ENCODE measurements at places on chromosomes 16 and 17.

GRCh38 chr16:10995565-10995964, 51.2 kb downstream of the CLEC16A start:
- DNase-seq: no peak

DNA sequence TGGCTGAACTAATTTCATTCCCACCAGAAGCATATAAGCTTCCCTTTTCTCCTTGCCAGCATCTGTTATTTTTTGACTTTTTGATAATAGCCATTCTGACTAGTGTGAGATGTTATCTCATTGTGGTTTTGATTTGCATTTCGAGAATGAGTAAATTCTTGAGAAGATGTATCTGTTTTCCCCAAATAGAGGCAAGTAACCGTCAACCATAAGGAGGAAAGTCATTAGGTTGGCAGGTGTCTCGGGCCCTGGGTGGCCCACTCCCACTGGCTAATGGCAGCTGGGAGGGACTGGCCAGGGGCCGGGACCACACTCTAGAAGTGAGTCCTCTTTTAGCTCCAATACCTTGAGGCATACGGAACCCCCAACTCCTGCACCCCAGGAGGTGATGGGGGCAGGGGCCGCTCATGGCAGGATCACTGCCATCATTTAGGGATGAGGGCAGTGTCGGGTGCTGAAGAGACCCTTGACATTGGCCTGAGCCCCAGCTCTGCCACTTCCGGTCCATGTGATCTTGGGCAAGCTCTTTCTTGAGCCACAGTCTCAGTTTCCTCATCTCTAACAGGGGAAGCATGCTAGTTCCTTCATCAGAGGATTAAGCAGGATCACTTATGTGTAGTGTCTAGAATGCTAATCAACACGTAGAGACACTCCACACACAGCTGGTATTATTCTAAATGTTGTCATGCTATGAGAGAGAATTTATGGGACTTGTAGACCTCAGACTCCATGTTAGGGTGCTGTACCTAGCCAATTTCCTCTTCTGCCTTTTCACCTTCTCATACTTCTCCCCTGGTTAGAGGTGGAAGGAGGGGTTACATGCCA, 44.3 kb downstream of the RGS9 start:
- no peak for DNase-seq

DNA sequence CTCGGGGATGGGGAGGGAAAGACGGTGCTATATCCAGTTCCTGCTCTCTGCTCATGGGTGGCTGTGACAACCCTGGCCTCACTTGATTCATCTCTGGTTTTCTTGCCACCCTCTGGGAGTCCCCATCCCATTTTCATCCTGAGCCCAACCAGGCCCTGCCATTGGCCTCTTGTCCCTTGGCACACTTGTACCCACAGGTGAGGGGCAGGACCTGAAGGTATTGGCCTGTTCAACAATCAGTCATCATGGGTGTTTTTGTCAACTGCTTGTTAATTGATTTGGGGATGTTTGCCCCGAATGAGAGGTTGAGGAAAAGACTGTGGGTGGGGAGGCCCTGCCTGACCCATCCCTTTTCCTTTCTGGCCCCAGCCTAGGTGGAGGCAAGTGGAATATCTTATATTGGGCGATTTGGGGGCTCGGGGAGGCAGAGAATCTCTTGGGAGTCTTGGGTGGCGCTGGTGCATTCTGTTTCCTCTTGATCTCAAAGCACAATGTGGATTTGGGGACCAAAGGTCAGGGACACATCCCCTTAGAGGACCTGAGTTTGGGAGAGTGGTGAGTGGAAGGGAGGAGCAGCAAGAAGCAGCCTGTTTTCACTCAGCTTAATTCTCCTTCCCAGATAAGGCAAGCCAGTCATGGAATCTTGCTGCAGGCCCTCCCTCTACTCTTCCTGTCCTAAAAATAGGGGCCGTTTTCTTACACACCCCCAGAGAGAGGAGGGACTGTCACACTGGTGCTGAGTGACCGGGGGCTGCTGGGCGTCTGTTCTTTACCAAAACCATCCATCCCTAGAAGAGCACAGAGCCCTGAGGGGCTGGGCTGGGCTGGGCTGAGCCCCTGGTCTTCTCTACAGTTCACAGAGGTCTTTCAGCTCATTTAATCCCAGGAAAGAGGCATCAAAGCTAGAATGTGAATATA, 4.8 kb upstream of the LASP1NB start:
- no peak for DNase-seq

GRCh38 chr16:79920685-79921084, 320.1 kb upstream of the MAF start:
- DNase-seq: no peak

GRCh38 chr17:28572259-28573039, 1.1 kb upstream of the PIGS start:
- DNase-seq: no peak

GRCh38 chr16:959232-960040, 11.3 kb downstream of the LMF1 start:
- no peak for DNase-seq

- no peak for DNase-seq
Measured at GRCh38 chr16:75235721-75236193, 15.7 kb downstream of the BCAR1 start.

- no peak for DNase-seq
Measured at GRCh38 chr16:81818568-81818896, 39.4 kb downstream of the PLCG2 start.

GRCh38 chr17:74089869-74090464, 113.5 kb upstream of the RPL38 start:
- peak; percentile 73 for DNase-seq

GRCh38 chr16:80250381-80250780, 290.4 kb upstream of the DYNLRB2 start:
- no peak for DNase-seq

GRCh38 chr16:81553080-81553813, 108.6 kb downstream of the CMIP start:
- DNase-seq: no peak

DNA sequence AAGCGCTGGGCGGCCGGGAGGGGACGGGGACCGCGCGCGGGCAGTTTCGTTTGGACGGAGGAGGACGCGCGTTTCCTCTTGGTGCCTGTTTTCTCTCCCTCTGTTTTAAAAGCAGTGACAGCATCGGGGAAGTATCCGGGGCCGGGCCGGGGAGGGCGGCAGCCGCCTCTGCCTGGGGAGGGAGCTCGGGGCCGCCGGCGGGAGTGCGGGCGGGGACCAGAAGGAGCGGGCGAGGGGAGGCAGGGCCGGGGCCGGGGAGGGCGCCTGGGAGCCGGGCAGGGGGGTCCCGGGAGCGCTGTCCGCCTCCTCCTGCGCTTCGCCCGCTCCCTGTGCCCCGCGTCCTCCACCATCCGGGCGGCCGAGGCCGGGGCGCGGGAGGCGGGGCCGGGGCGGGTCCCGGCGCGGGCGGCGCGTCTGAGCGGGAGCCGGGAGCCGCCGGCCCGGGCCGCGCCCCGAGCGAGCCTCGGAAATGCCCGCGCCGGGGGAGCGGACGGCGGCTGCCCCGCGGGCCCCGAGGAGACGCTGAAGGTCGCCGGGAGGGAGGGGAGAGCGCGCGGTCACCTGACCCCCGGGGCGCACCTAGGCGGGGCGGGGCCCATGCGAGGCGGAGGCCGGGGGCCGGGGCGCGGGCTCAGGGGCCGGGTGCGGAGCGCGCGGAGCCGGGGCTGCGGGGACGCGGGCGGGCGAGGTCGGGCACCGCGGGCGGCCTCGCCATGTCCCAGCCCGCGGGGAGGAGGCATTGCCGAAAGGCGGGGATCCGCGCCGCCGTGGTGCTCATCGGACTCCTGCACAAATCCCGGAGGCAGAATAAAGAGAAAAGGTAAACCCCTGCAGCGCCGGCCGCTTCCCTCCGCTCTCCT, 57.3 kb downstream of the RAP1GAP2 start:
- DNase-seq: peak; percentile 62

DNA sequence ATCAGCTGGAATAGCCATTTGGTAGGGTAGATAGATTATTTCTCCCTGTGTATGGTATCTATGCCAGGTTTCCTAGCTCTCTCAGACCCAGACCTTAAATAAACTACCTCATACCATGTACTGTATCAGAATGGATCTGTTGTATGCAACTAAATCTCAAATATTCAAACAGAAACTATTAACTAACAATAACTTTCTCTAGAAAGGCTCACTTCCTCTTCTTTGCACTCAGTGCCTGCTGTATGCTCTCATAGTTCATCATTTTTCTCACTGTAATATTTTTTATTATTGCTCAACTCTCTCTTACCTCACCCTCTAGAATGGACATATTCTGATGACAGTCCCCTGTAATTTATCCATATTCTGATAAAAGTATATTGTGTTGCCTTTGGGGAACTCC, 182.4 kb downstream of the TOX3 start:
- DNase-seq: no peak

DNA sequence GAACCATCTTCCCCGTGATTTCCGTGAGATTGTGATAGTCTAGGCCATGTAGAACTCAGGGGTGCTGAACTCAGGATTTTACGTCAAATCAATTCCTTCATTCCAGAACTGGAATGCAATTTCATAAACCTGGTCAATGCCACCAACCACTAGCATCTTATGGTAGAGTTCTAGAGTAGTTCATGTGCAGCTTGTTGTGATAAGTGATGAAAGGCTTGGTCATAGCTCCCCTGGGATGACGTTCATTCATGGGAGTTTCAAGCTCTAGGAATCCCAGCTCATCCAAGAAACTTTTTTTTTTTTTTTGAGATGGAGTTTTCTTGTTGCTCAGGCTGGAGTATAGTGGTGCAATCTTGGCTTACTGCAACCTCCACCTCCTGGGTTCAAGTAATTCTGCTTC, 3.7 kb upstream of the DPEP2 start:
- no peak for DNase-seq

DNA sequence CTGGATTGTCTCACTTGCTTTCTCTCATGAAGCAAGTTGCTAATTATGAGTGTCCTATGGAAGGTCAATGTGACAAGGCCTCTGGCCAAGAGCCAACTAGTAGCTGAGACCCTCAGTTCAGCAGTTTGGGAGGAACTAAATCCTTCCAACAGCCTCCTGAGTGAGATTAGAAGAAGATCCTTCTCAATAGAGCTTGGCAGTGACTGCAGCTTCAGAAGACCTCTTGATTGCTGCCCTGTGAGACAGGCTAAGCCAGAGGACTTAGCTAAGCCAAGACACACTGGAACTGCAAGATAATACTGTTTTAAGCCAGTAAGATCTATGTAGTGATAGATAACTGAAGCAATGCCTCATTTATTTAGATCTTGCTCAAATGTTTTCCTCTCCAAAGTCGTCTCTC, 34.3 kb downstream of the PCTP start:
- DNase-seq: no peak

GRCh38 chr17:62751060-62751691, 56.9 kb downstream of the MARCHF10 start:
- DNase-seq: no peak

DNA sequence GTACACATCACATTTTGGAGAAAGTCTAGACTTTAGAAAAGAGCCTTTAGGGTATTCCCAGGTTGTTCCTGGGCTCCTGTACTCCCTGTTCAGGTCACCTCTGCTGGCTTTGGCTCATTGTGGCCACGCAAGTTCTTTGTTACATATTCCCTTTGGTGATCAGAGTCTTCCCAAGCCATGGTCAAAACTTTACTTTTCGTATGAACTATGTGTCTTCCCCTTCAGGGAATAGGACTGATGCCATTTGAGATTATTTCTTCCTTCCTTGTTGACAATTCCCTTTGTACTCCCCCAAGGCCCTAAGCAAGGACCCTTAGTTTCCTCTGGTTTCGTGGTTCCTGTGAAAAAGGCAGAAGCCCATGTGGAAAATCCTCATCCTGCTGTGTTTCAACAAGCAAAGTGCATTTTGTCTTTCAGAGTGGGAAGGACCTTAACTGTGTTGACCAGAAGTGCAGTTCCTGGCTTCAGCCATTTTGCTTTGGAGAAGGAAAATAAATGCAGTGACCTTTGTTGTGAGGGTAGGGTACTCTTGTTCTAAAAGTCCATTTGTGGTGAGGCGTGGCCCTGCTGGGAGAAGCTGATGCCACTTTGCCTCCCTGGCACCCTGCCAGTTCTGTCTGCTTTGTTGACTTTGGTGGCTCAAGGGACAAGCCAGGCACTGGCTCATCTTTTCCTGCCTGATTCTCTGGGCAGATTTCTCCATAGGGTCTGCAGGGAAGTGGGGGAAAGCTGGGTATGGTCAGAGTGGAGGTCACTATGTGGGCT, 55.1 kb downstream of the ZNRF1 start:
- no peak for DNase-seq

DNA sequence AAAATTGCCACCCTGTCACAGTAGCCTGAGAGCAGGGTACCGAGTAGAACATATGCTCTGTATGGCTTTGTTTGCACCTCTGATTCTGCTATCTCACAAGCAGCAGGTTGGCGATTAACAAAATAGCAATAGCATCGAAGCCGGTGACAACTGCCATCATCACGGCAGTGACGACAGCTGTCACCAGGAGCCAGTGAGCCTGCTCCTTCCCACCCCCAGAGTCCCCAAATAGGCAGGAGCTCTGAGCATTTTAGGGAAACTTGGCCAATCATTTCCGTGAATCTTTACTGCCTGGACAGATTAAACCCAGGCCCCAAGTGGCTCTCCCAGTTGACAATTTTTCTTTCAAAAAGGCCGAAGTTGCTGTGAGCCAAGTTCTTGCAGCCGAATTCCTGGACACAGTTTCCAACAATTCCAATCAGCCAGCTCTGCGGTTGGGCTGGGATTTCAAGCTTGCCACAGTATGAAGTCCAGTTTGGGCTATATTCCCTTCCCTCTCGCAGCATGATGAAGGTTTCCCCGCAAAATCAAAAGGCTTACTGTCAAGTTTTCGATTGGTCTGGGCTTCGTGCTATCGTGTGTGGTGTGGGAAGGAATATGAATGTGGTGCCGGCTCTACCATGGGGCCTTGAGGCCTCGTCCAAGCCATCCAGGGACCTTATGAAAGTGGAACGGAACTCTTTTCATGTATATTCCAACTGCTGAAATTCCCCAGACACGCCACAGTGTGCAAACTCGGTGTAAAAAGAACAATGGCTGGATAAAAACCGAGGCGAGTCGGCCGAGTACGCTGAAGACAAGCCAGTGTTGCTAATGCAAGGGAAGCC, 186.6 kb downstream of the C16orf78 start:
- DNase-seq: no peak

GRCh38 chr17:40095351-40095943, 4.9 kb downstream of the NR1D1 start:
- DNase-seq: no peak

GRCh38 chr17:42112552-42113176, at the start of gene DHX58:
Gene DHX58 (minus strand): TSS chr17:42112714. CDS start chr17:42111892, 822 bp downstream.
- DNase-seq: no peak

DNA sequence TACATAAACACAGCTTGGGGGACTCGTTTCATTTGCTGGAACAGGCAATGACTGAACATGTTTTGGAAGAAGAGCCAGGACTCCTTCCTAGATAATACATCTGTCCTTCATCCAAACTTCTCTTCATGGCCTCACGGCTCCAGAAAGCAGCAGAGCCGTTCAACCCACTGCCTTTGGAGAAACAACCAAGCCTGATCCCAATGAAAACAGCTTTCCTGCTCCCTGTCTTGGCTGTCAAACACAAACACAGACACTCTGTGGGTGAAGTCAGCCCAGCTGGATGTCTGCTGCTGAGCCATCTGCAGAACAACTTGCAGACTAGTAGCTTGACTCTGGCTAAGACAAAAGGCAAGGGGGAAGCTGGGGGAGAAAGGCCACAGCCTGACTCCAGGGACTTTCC, 345.1 kb upstream of the PSMD7 start:
- DNase-seq: no peak
